ENCODE measurements at places on chromosomes 1 and 21.

DNA sequence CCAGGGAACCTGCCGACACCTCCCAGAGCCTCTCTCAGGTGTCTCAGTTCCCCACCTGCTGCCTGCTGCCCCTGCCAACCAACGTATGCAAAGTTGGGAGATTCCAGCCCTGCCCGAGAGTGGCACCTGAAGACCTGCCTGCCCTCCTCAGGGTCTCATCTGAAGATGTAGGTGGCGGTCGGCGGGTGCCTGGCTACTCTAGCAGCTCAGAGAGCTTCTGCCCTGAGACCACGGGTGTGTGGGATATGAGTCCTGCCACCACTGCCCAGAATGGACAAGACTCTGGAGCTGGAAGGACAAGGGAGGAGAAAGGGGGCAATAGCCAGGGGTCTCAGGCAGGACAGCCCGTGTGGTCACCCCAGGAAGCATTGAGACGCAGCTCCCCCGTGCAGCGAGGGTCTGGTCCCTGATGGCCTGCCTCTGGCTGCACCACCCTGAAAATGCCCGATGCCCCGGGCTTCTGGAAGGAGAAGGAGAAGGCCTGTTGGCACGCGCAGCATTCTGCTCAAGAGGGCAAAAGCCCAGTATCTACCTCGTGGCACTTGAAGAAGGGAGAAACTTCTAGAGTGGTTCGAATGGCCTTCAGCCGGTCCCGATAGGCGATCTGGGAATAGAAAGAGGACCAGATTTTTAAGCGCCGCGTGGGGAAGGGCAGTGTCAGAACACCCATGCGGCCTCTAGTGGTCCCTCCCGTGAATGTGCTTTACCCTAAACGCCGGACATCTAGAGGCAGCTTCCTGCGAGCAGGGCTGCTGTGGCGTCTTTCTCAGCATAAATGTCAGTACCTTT, 88.8 kb downstream of the STUM start:
- peak; percentile 36 for DNase-seq

DNA sequence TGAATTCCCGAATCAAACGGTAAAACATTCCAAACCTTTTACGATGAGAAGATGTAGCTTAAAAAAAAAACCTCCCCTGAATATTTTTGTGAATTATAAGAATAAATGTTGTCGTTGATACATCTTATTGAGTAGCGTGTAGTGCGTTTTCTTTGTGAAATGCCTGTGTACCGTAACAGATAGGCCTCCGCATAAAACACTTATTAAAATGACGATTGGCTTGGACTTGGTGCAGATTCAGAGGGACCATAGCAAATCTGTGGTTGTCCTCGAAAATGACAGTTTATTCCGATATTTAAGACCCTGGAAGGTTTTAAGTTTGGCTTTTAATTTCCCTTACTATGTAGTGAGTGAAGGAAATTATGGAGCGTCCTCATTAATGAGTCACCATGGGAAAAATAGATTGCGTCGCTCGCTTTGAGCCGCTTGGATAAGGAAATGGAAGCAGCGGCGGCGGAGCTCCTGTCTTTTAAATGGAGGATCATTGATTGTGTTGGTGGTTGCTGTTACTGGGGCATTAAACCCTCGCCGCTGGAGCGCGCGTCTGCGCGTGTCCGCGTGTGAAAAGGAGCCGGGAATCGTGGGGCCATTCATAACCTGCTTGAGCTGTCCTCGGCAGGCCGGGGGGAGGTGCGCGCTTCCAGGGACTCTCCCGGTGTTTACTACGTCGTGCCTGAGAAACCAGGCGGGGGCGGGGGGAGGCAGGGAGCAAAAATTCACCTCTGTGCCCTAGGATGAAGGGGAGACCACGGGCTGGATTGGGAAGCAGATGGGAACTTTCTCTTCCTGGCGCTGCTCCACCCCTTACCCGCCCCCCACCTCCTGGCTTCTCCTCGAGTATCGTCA, 1.6 kb downstream of the SPEN start:
- DNase-seq: peak; percentile 18

DNA sequence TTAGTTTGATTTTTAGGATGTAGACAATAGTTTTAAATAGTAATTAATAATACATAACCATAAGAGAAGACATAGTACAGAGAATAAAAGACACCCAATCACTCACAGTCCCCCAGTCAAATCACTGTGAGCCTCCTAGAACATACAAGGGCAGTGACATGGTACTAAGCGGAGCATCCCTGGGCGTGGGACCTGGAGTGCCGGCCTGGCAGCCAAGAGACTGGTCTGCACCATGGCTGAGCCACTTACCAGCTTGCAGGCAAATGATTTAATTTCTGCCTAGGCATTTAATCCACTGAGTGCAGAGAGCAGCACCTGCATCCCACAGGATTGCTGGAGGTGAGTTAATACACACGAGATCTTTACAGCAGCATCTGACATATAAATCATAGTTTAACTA, 20.4 kb downstream of the SDHB start:
- DNase-seq: no peak

- no peak for DNase-seq
Observed at GRCh38 chr1:114701931-114702330, 6.6 kb upstream of the AMPD1 start.

DNA sequence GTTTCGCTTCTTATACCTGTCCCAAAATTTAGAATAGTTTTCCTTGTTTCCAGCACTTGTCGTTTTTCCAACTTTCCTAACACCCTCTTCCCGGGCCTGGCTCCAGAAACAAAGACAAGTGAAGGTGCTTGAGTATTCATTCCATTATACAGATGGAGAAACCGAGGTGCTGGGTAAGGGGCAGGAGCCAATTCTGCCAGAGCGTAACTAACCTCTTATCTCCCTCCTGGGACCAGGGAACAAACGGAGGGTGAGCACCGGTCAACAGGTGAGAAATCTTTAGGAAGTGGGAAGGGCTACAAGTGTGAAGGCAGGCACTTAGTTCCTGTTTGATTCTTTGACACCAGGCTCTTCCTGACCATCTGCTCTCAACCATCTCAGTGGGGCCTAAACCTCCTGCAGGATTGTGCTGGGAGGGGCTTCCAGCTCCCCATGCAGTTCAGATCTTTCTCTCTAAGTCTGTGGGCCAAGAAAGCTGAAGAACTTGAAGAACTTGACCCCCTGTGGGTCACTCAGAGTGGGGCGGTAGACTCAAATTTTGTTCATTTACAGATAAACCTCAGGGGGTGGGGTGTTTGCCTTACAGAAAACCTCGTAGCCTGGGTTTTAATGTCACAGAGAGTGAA, 8.7 kb downstream of the PLXNA2 start:
- no peak for DNase-seq

GRCh38 chr21:31098576-31099005, 60.3 kb upstream of the KRTAP19-8 start:
- DNase-seq: no peak

DNA sequence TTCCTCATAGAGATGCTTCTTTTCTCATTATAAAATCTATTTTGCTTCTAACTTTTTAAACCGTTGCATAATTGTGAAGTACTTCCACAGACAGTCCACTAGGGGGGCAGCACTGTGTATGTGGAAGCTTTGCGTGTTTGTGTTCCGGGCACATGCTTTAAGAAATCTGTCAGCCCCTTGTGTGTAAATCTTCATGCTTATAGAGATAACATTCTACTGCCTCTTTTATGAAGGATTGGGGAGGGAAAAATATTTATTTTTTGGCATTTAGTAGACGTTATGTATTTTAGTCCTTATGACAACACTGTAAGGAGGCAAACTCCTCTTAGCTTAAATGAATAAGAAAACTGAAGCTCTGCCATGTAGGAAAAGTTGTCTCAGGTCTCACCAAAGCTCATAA, 157.3 kb upstream of the PTGFR start:
- DNase-seq: no peak

- no peak for DNase-seq
Observed at GRCh38 chr1:11062965-11063401, 3.2 kb upstream of the SRM start.

DNA sequence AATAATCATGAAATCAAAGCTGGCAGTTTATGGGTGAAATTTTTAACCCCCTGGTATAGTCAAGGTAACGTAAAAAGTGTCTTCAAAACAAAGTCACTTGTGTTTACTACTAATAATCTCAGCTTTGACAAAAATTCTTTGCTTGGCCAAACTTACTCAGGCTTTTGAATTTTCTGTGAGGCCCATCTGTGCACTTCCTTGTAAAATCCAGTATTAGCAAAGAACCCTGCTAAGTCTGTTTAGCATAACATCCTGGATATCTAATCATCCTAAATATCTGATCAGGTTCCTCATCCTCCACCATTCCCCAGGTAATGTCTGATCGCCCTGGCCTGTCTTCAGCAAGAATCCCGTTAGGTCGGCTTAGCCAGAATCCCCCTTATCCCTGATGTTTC, 3.0 kb downstream of the LYST start:
- no peak for DNase-seq

- no peak for DNase-seq
Observed at GRCh38 chr1:246210756-246211155, 296.3 kb downstream of the SMYD3 start.
